ENCODE measurements at places on chromosomes 7 and 10. TPM values are rescaled to one million over a fixed set of nuclear protein-coding genes. Genes with fewer than 3 reads are reported as not detected.

BUB3 gene
- 139 TPM for polyA plus RNA-seq

MMP21 gene
- 0.30 TPM for polyA plus RNA-seq

NODAL gene
- 0.67 TPM for polyA plus RNA-seq

CYP3A5 gene
- 2.7 TPM for polyA plus RNA-seq

FRMD4A gene
- polyA plus RNA-seq = 85.8 TPM

HOXA7 gene
- polyA plus RNA-seq = 22.7 TPM

ECD gene
- polyA plus RNA-seq = 42.8 TPM

SORBS1 gene
- 41.7 TPM for polyA plus RNA-seq

TMEM270 gene
- 0.27 TPM for polyA plus RNA-seq

FAM180A gene
- not detected for polyA plus RNA-seq

DNA sequence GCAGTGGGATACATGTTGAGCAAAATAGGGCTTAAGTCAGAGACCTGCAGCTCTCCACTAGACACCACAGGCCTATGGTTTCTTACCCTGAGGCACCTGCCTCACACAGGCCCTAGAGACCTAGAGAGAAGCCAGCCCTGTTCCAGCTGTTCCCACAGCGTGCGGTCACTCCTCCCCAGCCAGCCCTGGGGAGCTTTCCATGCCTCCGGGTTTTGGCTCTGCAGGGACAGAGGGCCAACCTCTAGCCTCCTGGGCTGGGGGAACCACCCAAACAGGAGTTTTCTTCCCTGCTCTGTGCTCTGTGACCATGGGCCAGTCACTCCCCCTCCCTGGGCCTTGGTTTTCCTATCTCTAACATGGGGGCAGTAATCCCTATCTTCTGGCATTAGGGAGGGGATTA lies 33.0 kb downstream of the SH2B2 start:
- no peak for DNase-seq

DNA sequence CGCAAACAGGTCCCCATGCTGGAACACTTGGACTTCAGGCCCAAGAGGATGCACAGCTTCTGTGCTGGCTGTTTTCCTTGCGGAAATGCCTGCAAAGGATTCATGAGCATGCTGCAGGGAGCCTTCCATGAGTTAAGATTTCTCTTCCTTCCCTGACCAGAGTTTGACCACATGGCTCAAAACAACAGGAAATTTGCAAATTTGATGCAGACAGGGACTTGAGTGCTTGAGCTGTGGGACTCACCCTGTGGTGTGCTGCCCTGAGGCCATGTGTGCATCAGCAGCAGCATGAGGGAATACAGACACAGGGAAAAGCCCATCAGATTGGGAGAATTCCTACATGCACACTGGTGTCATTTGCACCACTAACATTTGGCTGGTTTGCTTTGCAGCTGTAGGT lies 195.4 kb downstream of the CDC14C start:
- DNase-seq = no peak

- DNase-seq = no peak
Measured at GRCh38 chr7:1741751-1742554, 71.9 kb downstream of the ELFN1 start.

GRCh38 chr7:32957326-32958045 lies at the start of gene FKBP9:
TSS of gene FKBP9 (plus strand) at chr7:32957440. CDS start at chr7:32957574, 134 bp downstream.
- DNase-seq = peak; percentile 84

DNA sequence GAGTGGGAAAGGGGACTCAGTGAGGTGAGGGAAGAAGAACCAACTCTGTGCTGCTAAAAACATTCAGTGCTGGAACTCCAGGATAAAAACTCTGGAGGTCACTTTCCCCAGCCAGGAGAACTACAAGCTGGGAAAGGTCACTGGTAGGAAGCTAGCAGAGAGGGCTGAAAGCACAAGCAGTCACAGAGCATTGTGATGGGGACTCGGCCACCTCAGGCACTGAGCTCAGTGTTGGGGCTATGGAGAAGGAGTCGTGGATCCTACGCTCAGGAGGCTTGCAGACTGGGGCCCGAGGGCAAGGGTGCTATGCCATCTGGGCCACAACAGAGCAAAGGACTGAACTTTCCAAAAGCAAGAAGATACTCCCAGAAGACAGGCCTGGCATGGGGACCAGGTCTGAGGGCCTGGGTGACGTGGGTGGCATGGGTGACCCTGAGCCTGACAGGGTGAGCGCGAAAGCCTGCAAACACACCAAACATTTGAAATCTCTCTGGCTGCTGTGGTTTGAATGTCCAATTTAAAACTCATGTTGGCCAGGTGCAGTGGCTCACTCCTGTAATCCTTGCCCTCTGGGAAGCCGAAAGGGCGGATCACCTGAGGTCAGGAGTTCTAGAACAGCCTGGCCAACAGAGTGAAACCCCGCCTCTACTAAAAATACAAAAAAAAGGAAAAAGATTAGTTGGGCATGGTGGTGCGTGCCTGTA lies 9.8 kb upstream of the ARHGAP19 start:
- DNase-seq = no peak

DNA sequence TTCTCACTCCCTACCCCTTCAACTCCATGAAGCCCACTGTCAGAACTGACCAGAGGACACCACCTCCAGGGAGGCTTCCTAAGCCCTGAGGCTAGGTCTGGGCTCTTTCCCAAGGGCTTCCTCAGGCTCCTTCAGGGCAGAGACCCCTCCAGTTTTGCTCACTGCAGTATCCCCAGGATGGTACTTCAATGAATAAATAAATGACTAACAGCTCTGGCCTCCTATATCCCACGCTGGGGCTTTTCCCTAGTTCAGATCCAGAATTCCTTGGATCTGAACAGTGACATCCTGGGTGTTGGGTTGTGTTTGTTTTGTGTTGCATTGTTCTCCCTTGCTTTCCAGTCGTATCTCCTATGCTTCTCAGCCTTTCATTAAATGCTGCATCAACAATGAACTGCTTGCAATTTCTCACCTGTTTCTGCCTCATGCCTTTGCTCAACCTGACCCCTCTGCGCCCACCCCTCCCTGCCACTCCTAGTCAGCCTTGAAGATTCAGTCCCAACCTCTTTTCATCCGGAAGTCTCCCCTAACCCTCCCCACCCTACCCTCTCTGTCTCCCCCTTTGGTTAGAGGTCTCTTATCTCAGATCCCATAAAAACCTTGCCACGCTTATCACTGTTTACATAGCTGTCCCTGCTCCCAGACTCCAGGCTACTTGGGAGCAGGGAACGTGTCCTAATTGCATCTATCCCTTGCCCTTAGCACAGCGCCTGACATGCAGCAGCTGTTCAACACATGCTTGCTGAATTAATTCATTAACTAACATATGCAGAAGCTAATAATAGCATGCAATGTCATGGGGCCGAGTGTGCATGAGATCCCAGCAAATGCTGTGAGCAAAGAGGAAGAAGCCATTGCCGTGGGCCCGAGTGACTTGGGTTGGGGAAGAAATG lies 41.7 kb downstream of the PPP1R3C start:
- DNase-seq = peak; percentile 89

- no peak for DNase-seq
Measured at GRCh38 chr10:50917486-50917885, 32.1 kb upstream of the A1CF start.

GRCh38 chr10:61719906-61720305 lies 57.2 kb downstream of the CABCOCO1 start:
- DNase-seq = no peak

GRCh38 chr10:59825932-59826331 lies 72.7 kb upstream of the MRLN start:
- DNase-seq = no peak

DNA sequence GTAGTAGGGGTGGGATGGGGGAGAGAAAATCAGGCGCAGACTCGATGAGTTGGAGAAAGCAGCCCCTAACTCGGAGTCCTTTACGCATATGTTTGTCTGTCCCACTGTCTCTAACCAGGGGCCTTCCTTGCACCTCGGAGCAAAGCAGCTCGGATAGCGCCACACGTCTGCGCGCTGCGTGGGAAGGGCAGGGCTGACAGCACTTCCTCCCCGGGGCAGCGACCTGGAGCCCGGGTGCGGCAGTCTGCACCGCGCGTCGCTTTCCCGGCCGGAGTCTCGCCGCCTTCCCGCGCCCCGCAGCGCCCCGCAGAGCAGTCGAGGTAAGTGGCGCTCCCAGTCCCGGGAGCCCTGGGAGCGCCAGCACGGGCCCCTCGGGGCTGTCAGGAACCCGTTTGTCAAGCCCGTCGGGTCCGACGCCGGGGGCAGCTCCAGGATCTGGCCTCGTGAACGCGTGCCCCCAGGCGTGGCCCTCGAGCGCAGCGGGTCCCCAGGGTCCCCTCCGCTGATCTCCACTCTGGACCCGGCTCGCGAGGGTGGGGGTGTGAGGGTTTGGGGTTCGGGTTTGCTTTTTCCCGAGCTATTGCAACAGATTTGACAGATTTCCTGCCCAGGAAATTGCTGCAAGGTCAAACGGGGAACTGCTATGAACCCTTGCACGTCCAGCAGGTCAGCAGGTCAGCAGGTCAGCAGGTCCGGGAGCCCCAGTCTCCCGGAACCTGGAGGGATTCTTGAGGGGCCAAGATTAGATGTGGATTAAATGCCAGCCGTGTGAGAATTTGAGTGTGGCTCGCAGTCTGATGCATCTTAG lies 597 bp downstream of the APBB1IP start:
- DNase-seq = no peak

GRCh38 chr7:144019457-144019856 lies 19.3 kb downstream of the OR6B1 start:
- DNase-seq = no peak

DNA sequence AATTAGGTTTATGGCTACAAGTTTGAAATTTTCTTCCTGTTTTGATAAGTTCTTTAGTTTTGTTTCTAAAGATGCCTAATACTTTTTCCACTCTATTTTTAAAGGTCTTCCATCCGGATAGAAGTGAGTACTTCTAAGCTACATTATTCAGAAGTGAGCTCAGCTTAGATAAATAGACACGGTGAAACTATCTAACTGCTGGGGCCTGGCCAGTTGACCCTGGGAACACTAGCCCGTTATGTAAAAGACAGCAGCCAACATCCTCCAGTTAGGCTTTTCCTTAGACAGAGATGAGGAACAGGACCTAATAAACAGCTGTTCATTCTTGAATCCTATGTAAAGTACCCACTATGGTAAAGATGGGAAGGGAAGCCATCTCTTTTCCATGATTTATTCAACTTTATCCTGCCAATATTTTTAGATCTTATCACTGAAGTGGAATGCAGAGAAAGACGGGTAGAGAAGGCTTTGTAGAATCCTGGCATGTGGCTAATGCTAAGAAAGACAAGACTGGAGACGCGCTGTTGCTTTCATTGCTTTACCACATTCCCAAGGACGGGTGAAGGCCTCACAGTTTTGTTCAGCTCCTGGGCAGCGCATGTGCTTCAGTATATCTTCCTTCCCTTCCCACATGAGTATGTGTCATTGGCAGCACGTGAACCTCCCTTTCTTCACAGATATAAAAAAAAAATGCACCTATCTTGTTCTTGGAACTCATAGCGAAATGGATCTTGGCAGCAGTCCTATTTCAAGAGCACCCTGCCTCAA lies 340.0 kb upstream of the MEOX2 start:
- DNase-seq = no peak

GRCh38 chr10:2619916-2620315 lies 447.4 kb upstream of the PFKP start:
- DNase-seq = no peak

DNA sequence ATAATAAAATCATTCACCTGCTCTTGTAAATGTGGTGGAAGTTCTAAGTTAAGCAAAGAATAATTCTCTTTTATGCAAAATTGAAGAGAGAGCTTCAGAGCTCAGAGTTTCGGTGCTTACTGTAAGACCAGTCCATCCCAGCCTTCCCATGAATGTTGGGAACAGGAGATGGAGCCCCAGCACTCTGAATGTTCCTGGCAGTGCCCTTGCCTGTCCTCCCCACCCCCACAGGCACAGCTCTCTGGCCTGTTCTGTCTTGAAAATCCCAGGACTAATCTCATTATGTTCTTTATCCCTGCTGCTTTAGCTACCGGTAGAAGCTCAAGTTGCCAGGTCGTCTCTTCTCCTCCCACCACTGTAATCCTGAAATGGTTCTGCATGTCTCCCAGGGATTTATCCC lies 29.1 kb upstream of the LHFPL3 start:
- no peak for DNase-seq

- no peak for DNase-seq
Measured at GRCh38 chr7:48040944-48041652, 5.8 kb downstream of the C7orf57 start.

GRCh38 chr10:90859321-90859751 lies 1.5 kb upstream of the HTR7 start:
- no peak for DNase-seq

GRCh38 chr10:102064868-102065560 lies at the start of gene HPS6:
TSS of gene HPS6 (plus strand) at chr10:102065349. CDS start at chr10:102065475, 126 bp downstream.
- DNase-seq = peak; percentile 88
